ENCODE measurements at places on chromosomes 2 and 18. TPM values are rescaled to one million over a fixed set of nuclear protein-coding genes. Genes with fewer than 3 reads are reported as not detected.

DNA sequence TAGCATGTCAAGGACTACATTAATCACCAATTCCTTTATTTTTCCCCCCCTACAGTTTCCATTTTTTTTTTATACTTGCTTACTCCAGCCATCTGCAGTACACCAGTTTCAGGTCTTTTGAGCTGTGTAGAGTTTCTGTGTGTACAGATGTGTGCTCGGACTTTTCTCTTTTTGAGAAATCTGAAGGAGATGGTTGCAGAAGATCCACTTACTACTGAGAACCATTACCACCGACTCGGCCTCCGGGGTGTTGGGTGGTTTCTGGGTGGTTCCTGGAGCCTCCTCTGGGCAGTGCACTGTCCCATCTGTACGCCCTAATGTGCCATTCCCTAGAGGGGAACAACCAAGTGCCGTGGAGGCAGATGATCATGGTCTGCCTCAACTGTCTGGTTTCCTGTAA is 15.4 kb upstream of the LYPD6B start:
- no peak for DNase-seq

GRCh38 chr2:233838251-233838650 is 16.1 kb downstream of the HJURP start:
- DNase-seq = no peak

- DNase-seq = no peak
These were observed 384.1 kb downstream of the ERBB4 start for GRCh38 chr2:212154477-212154878.

DNA sequence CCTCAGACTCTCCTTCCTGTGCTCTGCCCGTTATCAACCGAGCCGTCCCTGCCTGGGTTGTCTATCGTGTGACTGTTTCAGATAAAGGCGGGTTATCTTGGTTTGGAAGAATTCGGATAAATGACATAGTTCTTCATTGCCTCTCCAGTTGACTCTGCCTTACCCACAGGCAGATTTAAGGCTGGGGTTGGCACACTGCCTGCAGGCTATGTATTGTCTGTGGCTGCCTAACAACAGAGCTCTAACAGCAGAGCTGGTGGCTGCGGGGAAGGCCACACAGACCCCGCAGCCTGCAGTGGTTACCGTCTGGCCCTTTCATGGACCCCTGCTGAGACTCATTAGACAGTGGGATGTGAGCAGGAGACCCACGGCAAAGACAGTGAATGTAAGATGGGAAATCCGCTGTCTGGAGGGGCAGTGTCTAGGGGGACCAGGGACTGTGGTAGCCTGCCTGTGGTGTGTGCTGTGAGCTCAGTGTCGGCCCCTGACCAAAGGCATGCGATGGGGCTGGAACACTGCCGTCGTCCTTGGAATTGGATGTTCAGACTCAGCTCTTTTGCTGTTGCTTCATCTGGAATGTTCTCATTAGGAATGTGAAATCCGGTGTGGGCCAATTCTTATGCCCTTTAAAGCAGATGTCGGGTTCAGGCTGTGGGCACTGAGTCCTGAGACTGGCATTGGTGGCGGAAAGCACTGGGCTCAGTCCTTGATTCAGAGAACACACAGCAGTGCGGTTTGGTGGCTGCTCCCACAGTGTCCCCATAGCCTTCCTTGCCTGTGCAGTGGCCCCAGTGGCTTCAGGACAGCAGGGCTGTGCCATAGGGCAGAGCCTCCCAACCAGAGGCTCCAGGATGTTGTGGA is 44.5 kb downstream of the SH3RF3 start:
- peak; percentile 85 for DNase-seq

TMEM200C gene
- total RNA-seq = 0.24 TPM

- no peak for DNase-seq
These were observed 40.6 kb downstream of the DHX57 start for GRCh38 chr2:38835015-38835601.

DNA sequence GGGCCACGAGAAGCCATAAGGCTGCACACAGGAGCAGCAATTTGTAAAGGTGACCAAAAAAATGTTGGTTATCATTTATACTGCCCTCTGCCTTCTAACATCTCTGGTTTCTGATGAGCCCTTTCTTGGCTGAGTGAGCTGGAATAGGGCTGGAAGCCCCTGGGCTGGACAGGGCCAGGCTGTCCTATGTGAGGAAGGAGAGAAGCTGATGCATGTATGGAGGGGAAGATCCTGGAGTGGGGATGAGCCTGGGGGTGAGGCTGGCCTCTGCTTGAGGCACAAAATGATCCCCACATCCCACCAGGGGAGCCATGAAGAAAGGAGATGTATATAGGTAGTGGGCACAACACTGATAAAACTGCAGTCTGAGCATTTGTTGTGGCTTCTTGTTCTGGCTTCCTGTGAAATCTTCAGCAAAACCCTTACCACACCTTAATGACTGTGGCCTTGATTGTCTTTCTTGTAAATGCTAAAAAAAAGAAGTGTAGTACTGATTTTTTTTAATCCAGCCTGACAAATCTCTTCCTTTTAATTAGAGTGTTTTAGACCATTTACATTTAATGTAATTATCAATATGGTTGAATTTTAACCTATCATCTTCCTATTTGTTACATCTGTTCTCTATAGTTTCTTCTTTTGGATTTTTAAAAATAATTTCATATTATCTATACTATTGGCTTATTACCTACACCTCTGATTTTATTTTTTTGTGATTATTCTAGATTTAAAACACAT is 5.6 kb downstream of the SNED1 start:
- DNase-seq = no peak
